Left renal cortex interstitium (tissue), 4 donors: ENCODE measurements at places on chromosomes 6 and 20.

DNA sequence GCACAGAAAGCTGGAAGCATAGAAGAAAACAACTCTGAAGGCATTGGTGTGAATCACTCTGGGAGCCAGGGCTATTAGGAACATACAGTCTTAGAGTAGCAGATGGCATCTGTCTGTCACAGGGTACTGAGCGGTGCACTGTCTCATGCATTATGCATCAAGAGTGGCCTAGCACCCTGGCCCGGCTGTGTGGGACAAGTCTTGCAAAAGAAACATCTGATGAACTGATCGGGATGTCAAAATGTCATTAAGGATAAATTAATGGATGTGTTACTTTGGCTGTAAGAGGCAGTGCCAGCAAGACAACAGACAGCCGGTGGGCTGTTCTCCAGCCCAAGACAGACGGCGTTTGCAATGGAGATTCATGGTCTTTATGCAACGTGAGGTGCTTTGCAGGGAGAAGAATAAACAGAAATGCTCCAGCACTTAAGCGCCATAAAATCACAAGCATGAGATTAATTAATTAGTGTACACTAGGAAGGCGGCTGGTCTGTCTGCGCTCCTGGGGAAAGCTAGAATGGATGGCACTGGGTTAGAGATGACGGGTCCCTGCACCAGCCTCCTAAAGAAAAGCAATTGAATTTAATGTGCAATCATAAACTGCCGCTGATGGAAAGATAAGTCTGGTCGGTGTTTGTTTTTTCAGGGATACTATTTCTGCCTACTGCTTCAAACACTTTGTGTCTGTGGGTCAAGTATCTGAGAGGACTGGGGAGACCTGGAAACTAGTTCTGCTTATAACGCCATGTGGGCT is 600.6 kb upstream of the CHD6 start:
- DNase-seq = no peak

DNA sequence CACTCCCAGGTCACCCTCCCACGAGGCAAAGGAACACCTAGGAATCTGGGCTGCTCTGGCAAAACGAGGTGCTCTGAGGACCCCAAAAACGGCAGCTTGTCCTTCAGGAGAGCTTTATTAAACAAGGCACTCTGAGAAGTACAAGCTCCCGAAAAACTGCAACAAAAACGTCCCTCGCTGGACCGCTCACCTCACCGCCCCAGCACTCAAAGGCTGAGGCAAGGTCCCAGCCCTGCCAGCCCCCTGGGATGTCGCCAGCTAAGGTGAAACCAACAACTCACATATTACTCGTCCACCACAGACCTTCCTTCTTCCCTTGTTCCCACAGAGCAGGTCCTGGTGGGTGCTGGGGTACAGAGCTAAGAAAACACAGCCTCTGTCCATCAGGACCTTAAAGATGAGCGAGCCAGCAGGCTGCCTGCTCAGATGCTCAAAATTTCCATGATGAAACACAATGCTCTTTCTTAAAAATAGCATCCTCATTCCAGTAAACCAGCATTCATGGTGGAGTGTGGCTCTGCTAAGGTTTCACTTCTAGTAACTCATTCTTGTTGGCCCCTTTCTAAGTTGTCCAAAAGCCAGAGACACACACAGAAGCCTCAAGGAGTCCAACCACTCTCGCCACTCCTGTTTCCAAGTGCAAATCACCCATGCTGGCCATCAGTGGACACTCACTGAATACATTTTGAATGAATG is 35.9 kb downstream of the ATP9A start:
- no peak for DNase-seq

GRCh38 chr6:137699031-137699683 is 167.9 kb upstream of the TNFAIP3 start:
- no peak for DNase-seq

DNA sequence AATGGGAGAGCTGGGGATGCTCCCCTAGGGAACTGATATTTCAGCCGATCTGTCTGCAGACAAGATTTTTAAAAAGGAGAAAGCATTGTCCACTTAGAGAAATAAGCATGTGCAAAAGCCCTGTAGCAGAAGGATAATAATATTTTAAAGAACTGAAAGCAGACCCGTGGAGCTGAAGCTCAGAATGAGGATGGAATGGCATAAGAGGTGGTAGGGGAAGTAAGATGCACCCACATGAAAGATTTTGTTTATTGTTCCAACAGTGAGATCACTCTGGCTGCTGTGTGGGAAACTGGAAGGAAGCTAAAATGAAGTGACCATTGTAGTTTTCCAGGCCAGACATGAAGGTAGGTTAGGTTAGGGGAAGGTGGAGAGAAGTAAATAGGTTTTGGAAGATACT is 266.4 kb upstream of the PRDM1 start:
- no peak for DNase-seq

DNA sequence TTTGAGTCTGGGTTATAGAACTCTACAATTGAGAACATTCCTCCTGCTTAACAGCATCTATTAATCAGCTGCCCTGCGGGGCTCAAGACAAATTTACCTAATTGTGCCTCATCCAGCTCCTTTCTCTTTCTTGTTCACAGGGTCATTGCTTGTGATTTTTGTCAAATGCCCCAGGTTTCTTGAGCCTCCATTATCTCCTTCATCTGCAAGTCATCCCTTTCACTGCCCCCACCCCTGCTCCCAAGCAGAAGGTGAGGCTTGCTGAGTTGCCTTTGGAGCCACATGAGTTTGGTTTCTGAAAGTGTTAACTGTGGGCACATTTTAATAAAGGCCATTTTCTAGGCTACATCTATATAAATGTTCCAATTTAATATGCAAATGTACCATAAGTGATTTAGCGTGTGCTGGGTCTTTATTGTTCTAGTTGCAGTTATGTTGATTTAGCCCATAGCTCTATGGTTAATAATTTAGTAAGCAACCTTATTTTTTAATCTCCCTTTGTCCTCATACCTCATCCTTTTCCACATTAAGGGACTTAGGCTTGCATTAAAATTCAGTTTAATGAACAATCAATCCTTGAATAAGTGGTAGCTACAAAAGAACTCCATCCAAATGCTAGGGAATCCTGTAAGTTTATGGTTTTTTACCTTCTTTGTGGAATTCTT is 56.1 kb downstream of the VSTM2L start:
- DNase-seq = no peak

DNA sequence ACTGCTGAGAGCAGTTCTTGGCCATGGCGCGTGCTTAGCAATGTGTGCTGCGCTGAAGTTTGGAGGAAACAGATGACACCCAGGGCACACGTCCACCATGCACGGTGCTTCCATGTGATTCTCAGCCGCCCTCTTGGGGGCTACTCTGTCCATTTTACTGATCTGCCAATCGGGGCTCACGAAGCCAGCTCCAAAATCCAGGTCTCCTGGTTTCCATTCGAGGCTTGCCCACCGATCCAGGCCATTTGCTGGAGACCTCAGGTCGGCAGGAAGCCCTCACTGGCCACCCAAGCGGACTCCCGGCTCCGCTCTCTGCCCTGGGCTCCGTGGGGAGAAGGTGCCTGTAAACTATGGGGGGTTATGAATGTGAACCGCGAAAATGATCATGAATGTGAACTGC is 11.7 kb upstream of the FRMD1 start:
- DNase-seq = no peak

- no peak for DNase-seq
These were observed 36.3 kb downstream of the VTA1 start for GRCh38 chr6:142183351-142183750.

GRCh38 chr6:29943053-29943966 is 978 bp downstream of the HLA-A start:
- DNase-seq = no peak

DNA sequence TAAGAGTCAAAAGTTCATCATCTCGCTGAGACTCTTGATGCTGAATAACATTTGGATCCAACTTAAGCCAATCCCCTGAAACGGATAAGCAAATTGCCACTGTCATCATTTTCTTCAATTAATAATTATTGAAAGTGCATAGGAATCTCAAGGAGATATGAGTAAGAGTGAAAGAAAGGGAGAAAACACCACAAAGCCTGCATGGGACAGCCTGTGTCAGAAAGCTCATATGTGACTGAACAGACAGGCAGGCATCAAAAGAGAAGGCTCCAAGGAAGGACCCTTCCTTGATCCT is 13.3 kb downstream of the ATXN1 start:
- DNase-seq = no peak
